ENCODE measurements at places on chromosomes 13 and 19. TPM values are rescaled to one million over a fixed set of nuclear protein-coding genes. Genes with fewer than 3 reads are reported as not detected.

Gene APOC4
- total RNA-seq = not detected

Gene COL4A2
- total RNA-seq = 126 TPM

Gene ZNF808
- 9.4 TPM for total RNA-seq

Gene LILRA1
- total RNA-seq = not detected

Gene B3GNT3
- 11.5 TPM for total RNA-seq

Gene LILRB1
- total RNA-seq = not detected

Gene KPNA3
- 43.0 TPM for total RNA-seq

Gene TRPM4
- total RNA-seq = 17.6 TPM

Gene TEKTIP1
- total RNA-seq = not detected

Gene TINCR
- total RNA-seq = 0.46 TPM

Gene SIGLEC12
- total RNA-seq = not detected

Gene RAB3A
- 0.85 TPM for total RNA-seq

Gene ZNF772
- 9.1 TPM for total RNA-seq

Gene ZNF557
- 7.8 TPM for total RNA-seq

Gene ERVV-1
- total RNA-seq = not detected

Gene MADCAM1
- 0.10 TPM for total RNA-seq

Gene IGFLR1
- 3.4 TPM for total RNA-seq

Gene STARD13
- 12.6 TPM for total RNA-seq

Gene FXYD5
- 268 TPM for total RNA-seq

Gene GJB2
- 393 TPM for total RNA-seq

Gene SHANK1
- 0.37 TPM for total RNA-seq

Gene NOTCH3
- 0.21 TPM for total RNA-seq

Gene TEX29
- total RNA-seq = not detected

Gene ZNF667
- 3.4 TPM for total RNA-seq

Gene TNNT1
- 199 TPM for total RNA-seq

Gene DENND1C
- 0.10 TPM for total RNA-seq

Gene MAP4K1
- 0.21 TPM for total RNA-seq

Gene ARRDC5
- not detected for total RNA-seq

Gene ZNF160
- 12.8 TPM for total RNA-seq

Gene EEF1AKMT1
- 10.2 TPM for total RNA-seq

Gene LGALS4
- 0.20 TPM for total RNA-seq

Gene ERF
- 83.9 TPM for total RNA-seq

Gene CRLF1
- total RNA-seq = 0.37 TPM

Gene CGB1
- not detected for total RNA-seq

Gene ZNF791
- 10.6 TPM for total RNA-seq

Gene ATP4A
- not detected for total RNA-seq

Gene ERICH4
- total RNA-seq = not detected

Gene PSG7
- not detected for total RNA-seq

Gene FLT3LG
- total RNA-seq = 6.0 TPM

Gene FPR3
- total RNA-seq = not detected

Gene GIPR
- total RNA-seq = 1.3 TPM

Gene PLK5
- not detected for total RNA-seq

Gene KLK12
- not detected for total RNA-seq

Gene TMEM86B
- 1.7 TPM for total RNA-seq

Gene BST2
- total RNA-seq = 7.1 TPM

Gene CIC
- total RNA-seq = 40.7 TPM

Gene GFY
- total RNA-seq = not detected

Gene NAA16
- 10.6 TPM for total RNA-seq

Gene PLPPR3
- not detected for total RNA-seq

Gene FCHO1
- 8.8 TPM for total RNA-seq

Gene GDF15
- total RNA-seq = 0.67 TPM

Gene CGB3
- not detected for total RNA-seq

Gene ERICH6B
- total RNA-seq = not detected

Gene SPTBN4
- 0.56 TPM for total RNA-seq

Gene C19orf81
- not detected for total RNA-seq

Gene DCT
- not detected for total RNA-seq

Gene WDR88
- not detected for total RNA-seq

Gene CGB8
- not detected for total RNA-seq

Measured in foreskin keratinocyte (primary cell).